ENCODE measurements at places on chromosomes 1 and 21.
A peak's percentile ranks its signal among the peaks of the same experiment; 100 is the strongest.

GRCh38 chr1:234541286-234541975 lies 62.5 kb upstream of the TARBP1 start:
- peak; percentile 45 for DNase-seq

DNA sequence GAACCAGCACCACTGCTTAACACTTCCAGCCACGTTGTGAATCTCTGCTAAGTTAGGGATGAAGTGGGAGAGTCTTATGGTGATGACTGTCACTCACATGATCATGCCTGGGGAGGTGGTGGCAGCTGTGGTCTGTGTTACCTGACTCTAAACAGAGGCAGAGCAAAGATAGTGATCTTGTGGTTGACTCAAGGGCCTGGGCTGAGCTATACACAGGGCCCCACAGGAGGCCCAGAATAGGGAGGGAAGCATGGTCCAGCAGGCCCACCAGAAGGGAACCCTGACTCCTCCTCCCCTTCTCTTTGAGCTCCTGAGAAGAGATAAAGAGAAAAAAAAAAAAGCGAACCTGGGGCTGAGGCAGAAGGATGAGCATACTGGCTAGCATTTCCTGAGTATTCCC lies 55.0 kb downstream of the PLXNA2 start:
- DNase-seq: peak; percentile 18

- no peak for DNase-seq
These were observed 394.9 kb upstream of the B3GALT2 start for GRCh38 chr1:193581341-193581740.

GRCh38 chr1:197825541-197825940 lies 50.3 kb upstream of the DENND1B start:
- no peak for DNase-seq

- no peak for DNase-seq
These were observed 9.3 kb downstream of the IFI44 start for GRCh38 chr1:78658901-78659300.

GRCh38 chr21:43361493-43362296 lies 65.2 kb downstream of the SIK1 start:
- no peak for DNase-seq

- DNase-seq: peak; percentile 71
These were observed 508 bp downstream of the RAVER2 start for GRCh38 chr1:64745181-64745985.

DNA sequence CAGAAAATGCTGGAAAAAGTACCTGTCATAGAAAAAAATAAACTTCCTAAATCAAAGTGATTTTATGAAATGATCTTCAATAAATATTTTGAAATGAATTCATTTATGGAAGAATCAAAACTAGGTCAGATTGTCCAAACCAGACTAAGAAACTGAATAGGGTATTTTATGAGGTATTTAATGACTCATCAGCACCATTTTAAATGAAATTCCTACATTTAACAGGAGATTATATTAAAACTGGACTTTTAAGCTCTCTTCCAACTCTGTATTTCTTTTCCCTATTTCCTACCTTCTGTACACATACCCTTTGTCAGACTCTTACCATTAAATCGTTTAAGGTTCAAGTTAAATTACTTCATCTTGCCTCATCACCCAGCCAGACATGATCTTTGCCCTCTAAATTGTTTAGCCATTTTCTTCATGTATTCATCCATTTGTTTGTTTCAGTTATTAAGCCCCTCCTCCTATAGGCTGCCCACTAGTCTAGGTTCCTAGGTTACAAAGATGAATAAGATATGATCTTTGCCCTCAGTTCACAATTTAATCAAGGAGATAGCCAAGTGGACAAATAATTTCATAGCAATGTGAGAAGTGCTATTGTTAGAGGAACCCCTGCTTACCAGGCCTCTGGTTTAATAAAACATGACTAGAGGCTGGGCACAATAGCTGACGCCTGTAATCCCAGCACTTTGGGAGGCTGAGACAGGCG lies 25.0 kb downstream of the TATDN3 start:
- DNase-seq: no peak

GRCh38 chr21:42162831-42163510 lies 56.0 kb upstream of the ABCG1 start:
- no peak for DNase-seq
